ENCODE measurements at places on chromosomes 7 and 10.

GRCh38 chr7:130956417-130957136, 222.6 kb upstream of the KLF14 start:
- no peak for DNase-seq

GRCh38 chr10:131710142-131710861, 190.5 kb upstream of the PPP2R2D start:
- no peak for DNase-seq

DNA sequence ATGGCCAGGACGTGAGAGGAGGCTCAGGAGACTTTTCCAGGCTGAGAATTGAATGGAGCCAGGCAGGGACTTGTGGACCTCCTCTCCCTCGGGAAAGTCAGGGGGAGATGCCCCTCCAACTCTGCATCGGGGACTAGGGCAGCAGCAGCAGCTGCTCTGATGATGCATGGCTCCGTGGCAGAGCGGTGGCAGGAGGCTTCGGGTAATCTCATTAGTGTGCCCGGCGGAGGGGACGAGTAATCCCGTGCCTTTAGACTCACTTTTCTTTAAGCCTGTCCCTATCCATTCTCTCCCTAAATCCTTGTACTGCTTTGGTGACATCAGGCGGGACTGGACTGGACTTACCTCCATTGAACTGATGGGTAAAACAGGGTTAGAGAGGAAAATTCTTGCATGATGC, 75.1 kb downstream of the ZMIZ1 start:
- DNase-seq = no peak

- no peak for DNase-seq
These were observed 194.3 kb upstream of the PRKCQ start for GRCh38 chr10:6774406-6774805.

DNA sequence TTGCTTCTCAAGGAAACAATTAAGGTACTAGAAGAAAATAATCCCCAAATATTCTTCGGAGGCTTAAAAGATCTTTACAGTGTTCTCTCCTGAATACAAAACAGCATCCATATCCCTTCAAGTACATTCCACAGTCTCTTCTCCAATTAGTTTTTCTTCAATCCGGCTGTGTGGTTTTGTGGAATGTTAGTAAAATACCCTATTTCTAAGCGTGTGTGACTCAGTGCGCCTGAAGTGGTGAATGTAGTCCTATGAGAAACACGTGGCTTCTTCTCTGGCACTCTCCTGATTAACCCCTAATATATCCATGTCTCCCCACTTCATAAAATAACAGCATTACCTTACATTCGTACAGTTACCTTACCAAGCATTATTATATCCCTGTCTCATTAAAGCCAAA, 570.2 kb downstream of the ARL4A start:
- no peak for DNase-seq

DNA sequence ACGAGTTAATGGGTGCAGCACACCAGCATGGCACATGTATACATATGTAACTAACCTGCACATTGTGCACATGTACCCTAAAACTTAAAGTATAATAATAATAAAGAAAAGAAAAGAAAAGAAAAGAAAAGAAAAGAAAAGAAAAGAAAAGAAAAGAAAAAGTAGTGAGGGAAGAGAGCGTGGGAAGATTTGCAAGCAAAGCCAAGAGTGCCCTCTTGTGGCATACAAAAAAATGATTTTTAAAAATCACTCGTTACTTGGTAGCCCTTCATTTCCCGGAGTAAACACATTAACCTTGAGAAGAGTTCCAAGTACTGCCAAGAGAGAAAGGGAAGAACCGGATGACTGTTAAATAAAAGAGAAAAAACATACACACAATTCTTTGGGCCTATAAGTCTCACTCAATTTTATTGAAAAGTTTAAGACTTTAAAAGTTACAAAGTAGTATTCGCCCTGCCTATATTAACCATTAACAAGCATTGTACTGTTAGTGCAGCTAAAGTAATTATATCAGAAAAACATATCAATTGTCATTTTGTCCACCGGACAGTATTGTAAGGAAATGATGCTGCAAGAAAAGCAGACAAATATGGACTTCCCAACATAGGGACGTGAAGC, 6.2 kb upstream of the CH25H start:
- no peak for DNase-seq

- DNase-seq = no peak
These were observed 10.6 kb downstream of the VIM start for GRCh38 chr10:17238445-17239291.
